ENCODE measurements at places on chromosomes 3 and 15.
A peak's percentile ranks its signal among the peaks of the same experiment; 100 is the strongest.

DNA sequence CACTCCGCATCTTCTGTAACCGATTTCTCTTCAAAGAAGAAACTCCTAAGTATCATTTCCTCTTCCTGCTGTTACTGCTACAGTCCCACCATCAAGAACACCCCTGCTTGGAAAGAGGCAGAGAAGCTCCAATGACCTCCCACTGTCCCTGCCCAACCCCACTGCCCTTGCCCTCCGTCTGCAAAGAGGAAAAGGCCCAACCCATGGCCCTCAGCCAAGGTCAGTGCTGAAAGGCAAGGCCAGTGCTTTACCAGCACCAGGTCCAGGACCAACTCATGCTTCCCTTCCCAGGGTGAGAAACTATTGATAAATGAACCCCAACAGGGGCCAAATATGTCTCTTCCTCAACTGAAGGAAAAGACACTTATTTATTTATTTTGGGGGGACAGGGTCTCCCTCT lies 22.5 kb downstream of the FAM240A start:
- no peak for DNase-seq

GRCh38 chr3:129022114-129023007 lies 21.3 kb downstream of the EFCC1 start:
- peak; percentile 41 for DNase-seq

- DNase-seq: no peak
Observed at GRCh38 chr15:62781081-62781497, 261.5 kb upstream of the TPM1 start.

DNA sequence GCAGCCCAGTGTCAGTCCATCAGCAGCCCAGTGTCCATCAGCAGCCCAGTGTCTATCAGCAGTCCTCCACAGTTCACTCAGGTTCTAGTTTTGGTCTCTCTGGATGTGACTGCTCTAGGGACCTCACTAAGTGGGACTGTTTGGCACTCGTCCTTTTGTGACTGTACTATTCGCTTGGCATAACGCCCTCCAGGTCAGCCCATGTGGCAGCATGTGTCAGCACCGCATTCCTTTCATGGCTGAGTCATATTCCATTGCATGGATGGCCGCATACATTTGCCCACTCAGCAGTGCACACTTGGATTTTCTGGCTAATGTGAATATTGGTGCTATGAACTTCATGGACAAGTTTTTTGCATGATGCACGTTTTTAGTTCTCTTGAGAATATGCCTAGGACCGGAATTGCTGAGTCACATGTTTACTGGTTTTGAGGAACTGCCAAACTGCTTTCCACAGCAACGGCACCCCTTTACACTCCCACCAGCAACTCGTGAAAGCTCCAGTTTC lies 16.4 kb downstream of the CHST13 start:
- DNase-seq: no peak

DNA sequence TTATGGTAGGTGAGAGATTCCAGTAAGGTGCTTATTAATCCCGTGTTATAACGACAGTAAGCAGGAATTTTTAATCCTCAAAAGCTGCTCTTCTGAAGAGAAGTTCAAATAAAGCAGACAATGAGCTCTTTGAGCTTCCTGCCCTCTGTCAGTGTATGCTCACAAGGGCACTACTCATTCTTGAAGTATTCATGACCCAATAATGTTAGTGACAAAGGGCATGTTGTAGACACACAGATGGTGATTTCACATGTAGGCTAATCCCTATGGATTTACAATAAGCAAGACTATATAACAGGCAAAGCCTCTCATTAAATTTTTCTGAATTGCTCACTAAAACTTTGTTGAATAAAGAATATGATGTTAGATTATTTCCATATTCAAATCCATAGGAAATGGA lies 578.6 kb downstream of the RSL24D1 start:
- no peak for DNase-seq

DNA sequence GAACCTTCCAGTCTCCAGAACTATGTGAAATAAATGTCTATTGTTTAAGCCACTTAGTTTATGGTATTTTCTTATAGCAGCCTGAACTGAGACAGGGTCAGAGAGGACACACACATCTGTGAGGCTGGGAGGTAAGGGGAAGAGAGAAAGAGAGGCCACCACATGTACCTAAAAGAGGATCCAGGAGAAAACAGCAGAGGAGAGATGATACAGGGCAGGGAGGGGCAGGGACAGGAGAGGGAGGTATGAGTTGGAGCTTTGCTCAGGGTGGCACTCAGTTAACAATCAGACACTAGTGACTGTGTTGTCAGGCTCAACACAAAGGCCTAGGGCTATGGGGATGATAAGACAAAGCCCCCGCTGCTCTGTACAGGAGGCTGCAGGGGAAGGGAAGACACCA lies 17.6 kb downstream of the KIF9 start:
- DNase-seq: no peak

GRCh38 chr3:35677797-35678196 lies 38.5 kb downstream of the ARPP21 start:
- no peak for DNase-seq

- DNase-seq: no peak
Observed at GRCh38 chr3:175805825-175806224, 946.7 kb downstream of the NAALADL2 start.

DNA sequence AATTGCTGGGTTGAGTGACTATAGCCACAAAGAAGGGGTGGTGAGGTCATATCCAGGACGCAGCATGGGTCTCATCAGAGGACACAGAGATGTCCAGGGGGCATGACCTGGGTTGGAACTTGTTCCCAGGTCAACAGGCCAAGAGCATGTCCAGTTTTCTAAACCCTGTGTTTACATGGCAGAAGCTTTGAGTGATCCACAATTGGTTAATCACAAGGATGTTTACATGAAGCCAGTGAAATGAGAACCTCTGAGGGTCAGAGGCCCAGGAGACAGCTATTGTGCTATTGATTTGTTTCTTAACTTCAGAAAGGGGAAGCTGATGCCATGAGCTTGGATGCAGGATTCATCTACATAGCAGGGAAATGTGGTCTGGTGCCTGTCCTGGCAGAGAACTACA lies 42.2 kb upstream of the TOPBP1 start:
- DNase-seq: no peak

DNA sequence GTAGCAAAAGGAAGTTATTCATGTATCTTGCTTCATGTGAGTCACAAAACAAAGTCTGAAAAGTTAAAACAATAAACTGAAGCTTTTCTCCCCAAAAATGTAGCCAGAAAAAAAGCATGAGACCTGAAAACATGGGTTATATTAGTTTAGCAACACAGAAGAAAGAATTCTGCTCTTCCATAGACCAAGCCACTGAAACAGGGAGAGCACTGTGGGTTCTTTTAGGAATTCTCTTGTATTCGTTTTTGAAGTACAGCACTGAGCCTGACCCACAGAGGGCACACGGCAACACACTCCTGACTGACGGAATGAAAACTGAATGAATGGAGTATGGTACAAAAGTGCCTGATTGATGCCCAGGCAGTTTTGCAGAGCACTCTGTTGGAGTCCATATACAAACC lies 66.6 kb downstream of the TM4SF4 start:
- no peak for DNase-seq

GRCh38 chr15:97691078-97691477 lies 269.4 kb upstream of the ARRDC4 start:
- DNase-seq: no peak

DNA sequence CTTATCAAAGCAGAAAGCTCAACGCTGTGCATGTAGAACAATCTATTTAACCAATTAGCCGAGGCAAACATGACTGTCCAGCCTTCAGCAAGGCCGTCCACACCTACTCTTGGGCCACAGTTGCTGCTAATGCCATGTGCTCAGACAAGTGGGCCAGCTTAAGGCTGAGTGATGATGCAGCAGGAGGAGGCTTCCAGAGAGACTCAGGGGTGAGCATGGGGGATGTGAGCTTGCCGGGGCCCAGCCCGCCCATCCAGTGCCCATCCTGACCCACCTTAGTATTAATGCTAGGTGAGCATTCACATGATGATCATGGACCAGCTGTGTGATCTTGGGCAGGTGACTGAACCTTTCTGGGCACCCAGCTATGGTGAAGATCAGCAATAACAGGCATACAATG lies 150.1 kb downstream of the TPRA1 start:
- DNase-seq: no peak

DNA sequence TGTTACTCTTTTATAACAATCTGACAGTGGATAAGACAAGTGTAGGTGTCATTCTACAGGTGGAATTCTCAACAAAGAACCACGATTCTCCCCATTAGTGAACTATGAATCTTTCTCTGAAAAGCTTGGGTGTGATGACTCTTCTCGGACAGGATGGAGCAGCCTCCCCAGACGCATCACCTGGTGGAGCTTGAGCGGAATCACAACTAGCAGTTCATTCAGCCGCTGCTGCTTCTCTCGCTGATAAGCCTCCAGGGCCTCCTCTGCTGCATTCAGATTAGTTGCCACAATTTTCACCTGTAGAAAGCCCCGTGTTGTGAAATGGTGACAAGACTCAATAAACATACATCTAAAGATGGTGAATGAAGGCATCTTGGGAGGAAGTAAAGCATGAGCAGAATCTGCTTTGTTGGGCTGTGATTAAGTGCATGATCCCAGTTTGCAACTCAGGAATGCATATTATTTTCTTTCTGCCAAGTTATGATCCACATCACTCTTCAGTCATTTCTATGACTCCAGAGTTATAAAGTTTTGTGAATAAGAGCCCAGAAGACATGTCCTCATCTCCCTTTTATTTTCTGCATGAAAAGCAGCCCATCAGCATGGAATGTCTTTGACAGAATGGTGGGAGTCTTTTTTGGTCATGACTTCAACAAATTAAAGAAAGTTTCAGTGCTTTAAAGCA lies 93.6 kb downstream of the BOC start:
- DNase-seq: no peak

GRCh38 chr3:51568036-51568435 lies 29.5 kb downstream of the RAD54L2 start:
- DNase-seq: no peak

- DNase-seq: no peak
Observed at GRCh38 chr15:40871749-40872617, 2.1 kb downstream of the RHOV start.

DNA sequence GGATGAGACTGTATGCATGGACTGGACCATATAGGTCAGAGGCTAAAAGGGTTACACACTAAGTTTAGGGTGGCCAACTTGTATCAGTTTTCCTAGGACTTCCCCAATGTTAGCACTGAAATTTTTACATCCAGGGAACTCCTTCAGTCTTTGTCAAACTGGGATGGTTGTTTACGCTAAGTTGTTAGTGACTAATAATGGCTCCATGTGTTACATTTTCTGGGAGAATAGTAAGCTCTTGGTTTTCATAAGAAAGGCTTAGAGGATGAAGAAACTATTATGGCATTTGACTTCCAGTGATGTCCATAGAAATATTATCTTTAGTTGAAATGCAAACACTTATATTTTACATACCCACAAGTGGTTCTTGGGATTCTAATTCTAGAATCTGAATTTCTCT lies 57.9 kb upstream of the ST3GAL6 start:
- DNase-seq: no peak

GRCh38 chr15:34701536-34701935 lies 53.3 kb downstream of the GJD2 start:
- DNase-seq: no peak
